Pancreas (tissue), 10 donors: ENCODE measurements at places on chromosomes 12 and 14.

DNA sequence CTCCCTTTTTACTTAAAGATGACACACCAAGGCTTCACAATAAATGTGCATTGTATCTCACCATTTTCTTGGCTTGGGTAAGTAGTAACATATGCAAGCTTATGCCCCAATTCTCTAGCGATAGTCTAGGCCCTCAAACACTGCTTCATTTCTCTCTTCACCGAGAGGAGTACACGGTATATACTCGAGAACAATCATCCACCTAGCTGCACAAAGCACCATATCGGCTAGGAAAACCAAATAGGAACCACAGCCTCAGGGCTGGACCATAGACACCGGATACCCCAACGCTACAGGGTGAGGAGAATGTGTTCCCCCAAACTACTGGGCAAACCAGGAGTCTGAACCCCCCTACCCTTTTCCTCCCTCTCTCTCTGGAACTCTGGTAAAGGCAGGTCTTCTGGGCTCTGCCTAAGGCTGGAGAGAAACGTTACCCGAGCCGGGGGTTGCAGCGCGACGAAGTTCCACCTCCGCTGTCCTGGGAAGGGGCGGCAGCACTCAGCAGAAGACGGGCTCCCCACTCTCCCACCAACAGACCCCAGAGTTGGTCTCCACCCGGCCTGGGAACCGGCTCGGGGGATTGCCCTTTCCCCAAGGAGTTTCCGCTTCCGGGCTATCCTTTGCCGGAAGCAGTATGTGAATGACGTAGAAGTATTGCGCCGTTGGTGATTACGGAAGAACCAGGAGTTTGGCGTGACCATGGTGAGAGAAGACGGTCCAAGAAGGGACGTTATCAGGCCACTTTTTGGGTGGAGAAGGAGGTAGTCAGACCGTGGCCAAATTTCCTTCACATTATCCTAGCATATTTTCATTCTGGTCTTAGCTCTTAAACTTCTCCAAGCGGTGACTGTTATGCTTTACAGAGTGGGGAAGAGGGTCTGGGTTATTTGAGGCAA lies at the start of the genes AREL1 and FCF1:
AREL1 (minus strand) TSS at position 582 of the 896 bp plus-strand sequence. CDS start 27,465 bp downstream, outside the sequence.
FCF1 (plus strand) TSS at position 646 of the 896 bp plus-strand sequence; CDS start at position 700, 54 bp downstream.
- no peaks in the 10 kb centered on the region for H3K36me3 ChIP-seq
- H3K27ac ChIP-seq, result peak within 1 kb of the TSS; percentile 68
- H3K4me3 ChIP-seq, result peak within 1 kb of the TSS; percentile 88
- peaks cover 14% of the 10 kb centered on the region for H3K4me1 ChIP-seq

- DNase-seq, result no peak
- H3K27me3 ChIP-seq, result no peaks in the 10 kb centered on the region
- no peak overlapping the region for H3K4me3 ChIP-seq
- no peaks in the 10 kb centered on the region for H3K36me3 ChIP-seq
- no peaks in the 10 kb centered on the region for H3K4me1 ChIP-seq
These were observed 132.5 kb upstream of the RFLNA start for GRCh38 chr12:124162151-124163110.

DNA sequence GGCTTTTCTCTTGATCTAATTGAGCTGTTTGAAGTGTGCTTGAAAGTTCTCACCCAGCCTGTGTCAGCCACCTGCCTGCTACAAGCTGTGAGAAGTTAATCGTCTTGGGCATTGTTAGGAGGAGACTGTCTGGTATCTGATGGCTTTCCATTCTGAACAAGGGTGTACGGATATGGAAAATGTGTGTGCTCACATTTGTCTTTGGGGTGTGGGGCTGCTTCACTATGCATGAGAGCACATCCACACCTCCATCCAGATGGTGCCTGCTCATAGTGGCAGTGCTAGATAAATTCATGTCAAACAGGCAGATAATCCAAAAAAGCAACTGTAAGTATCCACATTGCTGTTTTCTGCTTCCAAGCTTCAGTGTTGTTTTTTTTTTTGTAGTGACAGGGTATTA lies 462.2 kb downstream of the DIO2 start:
- no peaks in the 10 kb centered on the region for H3K4me1 ChIP-seq
- DNase-seq, result no peak
- H3K27me3 ChIP-seq, result no peaks in the 10 kb centered on the region
- no peaks in the 10 kb centered on the region for H3K36me3 ChIP-seq

DNA sequence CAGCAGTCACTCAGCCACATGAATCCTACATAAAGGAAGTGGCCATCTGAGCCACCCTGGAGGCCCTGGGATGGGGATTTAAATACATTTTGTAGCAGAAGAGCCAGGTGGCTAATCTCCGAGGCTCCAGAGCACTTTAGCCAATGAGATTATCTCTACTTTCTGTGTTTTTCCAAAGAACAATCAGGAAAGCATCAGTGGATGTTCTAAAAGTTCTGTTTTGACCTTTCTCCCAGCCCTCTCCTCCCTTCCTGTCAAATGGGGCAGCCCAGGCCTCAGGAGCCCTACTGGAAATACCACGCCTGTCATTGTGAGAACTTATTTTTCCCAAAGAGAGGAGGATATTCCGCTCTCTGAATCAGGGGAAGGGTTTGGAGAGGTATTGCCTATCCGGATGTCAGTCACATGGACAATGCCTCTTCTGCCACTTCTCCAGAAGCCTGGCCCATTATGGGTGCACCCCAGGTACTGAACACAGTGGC lies 336.8 kb upstream of the FKBP4 start:
- H3K36me3 ChIP-seq, result no peaks in the 10 kb centered on the region
- DNase-seq, result no peak
- H3K27me3 ChIP-seq, result no peaks in the 10 kb centered on the region
- H3K27ac ChIP-seq, result no peak overlapping the region

DNA sequence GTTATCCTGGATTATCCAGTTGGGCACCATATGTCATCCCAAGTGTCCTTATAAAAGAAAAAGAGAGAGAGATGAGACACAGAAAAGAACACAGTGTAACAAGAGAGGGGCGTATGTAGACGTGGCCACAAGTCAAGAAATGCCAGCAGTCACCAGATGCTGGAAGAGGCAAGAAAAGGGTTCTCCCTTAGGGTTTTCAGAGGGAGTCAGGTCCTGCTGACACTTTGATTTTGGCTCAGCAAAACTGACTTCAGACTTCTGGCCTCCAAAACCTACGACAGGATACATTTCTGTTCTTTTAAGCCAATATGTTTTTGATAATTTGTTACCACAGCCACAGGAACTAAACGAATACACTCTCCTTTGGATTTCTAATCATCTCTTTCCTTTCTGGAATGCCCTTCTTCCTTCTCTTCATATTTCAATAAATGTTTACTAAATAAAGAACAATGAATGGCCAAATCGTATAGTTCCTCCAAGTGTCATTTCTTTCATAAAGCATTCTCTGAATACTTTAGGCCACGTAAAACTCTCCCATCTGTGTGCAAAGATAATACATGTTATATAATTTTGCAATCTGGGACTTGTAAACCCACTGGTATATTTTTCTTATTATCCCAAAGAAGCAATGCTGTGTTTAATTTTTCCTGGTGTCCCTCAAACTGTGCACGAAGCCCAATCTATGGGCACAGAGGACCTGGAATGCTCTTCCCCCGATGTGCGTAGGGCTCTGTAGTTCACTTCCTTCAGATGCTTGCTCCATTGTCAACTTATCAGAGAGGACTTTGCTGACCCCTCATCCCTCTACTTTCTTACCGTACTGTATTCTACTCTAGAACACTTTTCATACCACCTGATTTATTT lies 303.6 kb downstream of the CEP128 start:
- no peak overlapping the region for H3K27ac ChIP-seq
- no peak overlapping the region for H3K4me3 ChIP-seq
- H3K36me3 ChIP-seq, result no peaks in the 10 kb centered on the region
- no peaks in the 10 kb centered on the region for H3K4me1 ChIP-seq

DNA sequence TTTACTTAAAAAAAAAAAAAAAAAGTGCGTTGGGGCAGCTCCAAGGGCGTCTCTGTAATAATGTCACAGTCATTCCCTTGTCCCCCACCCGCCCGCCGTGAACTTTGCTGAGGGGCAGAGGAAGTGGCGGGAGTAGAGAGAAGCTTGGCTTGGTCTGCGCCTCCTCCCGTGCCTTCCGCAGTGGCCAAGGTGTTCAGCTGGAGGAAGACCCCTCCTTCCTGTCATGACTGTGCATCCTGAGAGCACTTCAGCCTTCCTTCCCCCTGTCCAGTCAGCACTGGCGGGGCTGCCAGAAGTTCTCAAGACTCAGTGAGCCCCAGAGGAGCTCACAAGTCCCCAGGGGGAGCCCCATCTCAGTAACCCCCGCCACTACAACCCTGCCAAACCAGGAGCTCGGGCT lies 32.2 kb downstream of the AACS start:
- no peaks in the 10 kb centered on the region for H3K27me3 ChIP-seq
- H3K36me3 ChIP-seq, result no peaks in the 10 kb centered on the region
- no peak overlapping the region for H3K27ac ChIP-seq
- no peak for DNase-seq
- peaks cover 21% of the 10 kb centered on the region for H3K4me1 ChIP-seq

DNA sequence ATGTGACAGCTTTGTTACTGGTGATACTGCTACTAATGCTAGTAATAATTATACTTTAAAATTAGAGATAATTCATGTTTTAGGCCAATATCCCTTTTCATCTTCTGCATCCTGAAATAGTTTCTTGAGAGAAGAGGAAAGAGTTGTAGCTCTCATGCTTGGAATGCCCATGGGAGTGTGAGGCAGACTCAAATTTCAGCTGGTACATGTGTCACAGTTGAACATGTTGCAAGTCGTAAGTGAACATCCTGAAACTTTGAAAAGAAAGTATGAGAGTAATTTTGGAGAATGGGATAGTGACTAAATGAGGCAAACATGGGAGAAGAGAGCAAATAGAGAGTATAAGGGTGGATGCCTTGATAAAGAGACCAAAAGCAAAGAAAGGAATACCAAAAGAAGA lies 168.0 kb downstream of the TMTC3 start:
- H3K27me3 ChIP-seq, result no peaks in the 10 kb centered on the region
- peaks cover 16% of the 10 kb centered on the region for H3K4me1 ChIP-seq
- no peaks in the 10 kb centered on the region for H3K36me3 ChIP-seq
- no peak overlapping the region for H3K27ac ChIP-seq
- no peak for DNase-seq
- H3K4me3 ChIP-seq, result no peak overlapping the region

DNA sequence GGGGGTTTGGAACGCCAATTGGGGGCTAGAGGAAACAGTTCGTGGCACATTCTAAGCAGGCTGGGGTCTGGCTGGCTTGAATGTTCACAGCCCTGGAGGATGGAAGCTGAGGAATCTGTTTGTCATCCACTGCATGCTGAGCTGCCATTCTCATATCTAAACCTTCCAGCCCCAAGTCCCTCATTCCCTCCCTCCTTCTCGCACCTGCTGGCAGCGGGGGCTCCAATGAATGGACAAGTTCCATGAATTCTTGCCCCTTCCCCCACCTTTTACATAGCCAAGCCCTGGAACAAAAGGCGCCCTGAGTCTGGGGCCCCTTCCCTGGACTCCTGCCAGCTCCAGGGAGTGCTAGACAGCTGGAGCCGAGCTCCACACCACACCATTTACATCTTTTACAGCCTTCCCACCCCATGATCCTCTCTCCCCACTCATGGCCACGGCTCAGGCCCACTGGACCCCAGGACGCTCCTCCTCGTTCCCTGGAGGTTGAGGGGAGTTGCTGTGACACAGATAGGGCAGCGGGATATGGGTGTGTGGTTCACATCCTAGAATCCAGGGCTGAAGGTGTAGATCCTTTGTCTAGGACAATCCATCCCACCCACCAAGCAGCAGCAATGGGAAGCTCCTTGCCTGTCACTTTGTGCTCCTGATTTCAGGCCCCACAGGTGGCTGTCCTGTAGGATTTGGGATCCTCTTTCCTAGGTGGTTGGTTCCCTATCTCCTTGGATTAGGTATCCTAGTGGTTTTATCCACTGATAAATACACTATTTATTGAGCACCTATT lies 21.7 kb upstream of the VRTN start:
- no peaks in the 10 kb centered on the region for H3K36me3 ChIP-seq
- DNase-seq, result no peak
- no peak overlapping the region for H3K4me3 ChIP-seq
- H3K27ac ChIP-seq, result no peak overlapping the region
- no peaks in the 10 kb centered on the region for H3K4me1 ChIP-seq

GRCh38 chr14:50260511-50260910 lies 29.1 kb upstream of the SOS2 start:
- no peak overlapping the region for H3K4me3 ChIP-seq
- no peaks in the 10 kb centered on the region for H3K36me3 ChIP-seq
- no peak for DNase-seq
- H3K27ac ChIP-seq, result no peak overlapping the region
- H3K27me3 ChIP-seq, result no peaks in the 10 kb centered on the region

- H3K36me3 ChIP-seq, result no peaks in the 10 kb centered on the region
- H3K27ac ChIP-seq, result peak overlapping the region; percentile 44
- H3K4me3 ChIP-seq, result no peak overlapping the region
- H3K4me1 ChIP-seq, result peaks cover 73% of the 10 kb centered on the region
These were observed 39.1 kb upstream of the PNMA1 start for GRCh38 chr14:73753124-73753886.

- no peaks in the 10 kb centered on the region for H3K27me3 ChIP-seq
- no peak for DNase-seq
- no peak overlapping the region for H3K27ac ChIP-seq
- no peak overlapping the region for H3K4me3 ChIP-seq
- H3K36me3 ChIP-seq, result no peaks in the 10 kb centered on the region
These were observed 5.4 kb downstream of the SOX5 start for GRCh38 chr12:23944067-23944466.

DNA sequence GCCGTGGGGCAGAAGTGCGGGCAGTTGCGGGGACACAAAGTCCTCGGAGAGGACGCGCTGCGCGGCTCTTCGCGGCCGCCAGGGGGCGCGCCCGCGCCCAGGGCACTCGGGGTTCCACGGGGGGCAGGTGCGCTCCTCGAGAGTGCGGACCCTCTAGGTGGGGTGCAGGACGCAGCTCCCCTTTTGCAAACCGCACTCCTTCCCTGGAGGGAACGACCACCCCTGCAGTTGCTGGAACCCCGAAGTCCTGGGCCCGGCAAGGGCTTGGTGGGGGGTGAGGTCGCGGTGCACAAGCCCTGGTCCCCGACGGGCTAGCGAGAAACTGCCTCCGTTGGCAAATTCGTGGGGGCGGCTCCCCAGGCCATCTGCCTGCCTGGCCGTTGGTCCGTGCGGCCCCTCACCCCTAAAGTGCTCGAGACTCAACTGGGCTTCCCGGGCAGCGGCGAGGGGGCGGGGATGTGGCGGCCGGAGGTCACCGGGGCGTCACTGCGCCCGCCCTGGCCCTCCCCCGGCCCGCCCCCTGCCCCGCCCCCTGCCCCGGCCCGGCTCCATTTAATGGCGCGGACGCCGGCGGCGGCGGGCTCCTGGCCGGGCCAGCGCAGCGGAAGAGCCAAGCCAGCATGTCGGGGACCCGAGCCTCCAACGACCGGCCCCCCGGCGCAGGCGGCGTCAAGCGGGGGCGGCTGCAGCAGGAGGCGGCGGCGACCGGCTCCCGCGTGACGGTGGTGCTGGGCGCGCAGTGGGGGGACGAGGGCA lies at the start of gene ADSS1:
ADSS1 (plus strand) TSS at position 579 of the 756 bp plus-strand sequence; CDS start at position 621, 42 bp downstream.
- no peaks in the 10 kb centered on the region for H3K4me1 ChIP-seq
- no peak for DNase-seq
- peak within 1 kb of the TSS; percentile 65 for H3K4me3 ChIP-seq
- peak within 1 kb of the TSS; percentile 49 for H3K27ac ChIP-seq

GRCh38 chr12:3593906-3594483 lies 103.0 kb downstream of the PRMT8 start:
- no peaks in the 10 kb centered on the region for H3K4me1 ChIP-seq
- H3K27me3 ChIP-seq, result no peaks in the 10 kb centered on the region
- H3K36me3 ChIP-seq, result no peaks in the 10 kb centered on the region
- H3K27ac ChIP-seq, result no peak overlapping the region

- no peak overlapping the region for H3K4me3 ChIP-seq
- H3K27me3 ChIP-seq, result peaks cover 16% of the 10 kb centered on the region
- DNase-seq, result no peak
- H3K36me3 ChIP-seq, result no peaks in the 10 kb centered on the region
- H3K27ac ChIP-seq, result no peak overlapping the region
- no peaks in the 10 kb centered on the region for H3K4me1 ChIP-seq
These were observed 3.0 kb upstream of the PIANP start for GRCh38 chr12:6703631-6704030.
